ENCODE measurements at places on chromosomes 4 and X. TPM values are rescaled to one million over a fixed set of nuclear protein-coding genes. Genes with fewer than 3 reads are reported as not detected.

KLB gene
- 0.05 TPM for polyA plus RNA-seq

PRICKLE3 gene
- not detected for polyA plus RNA-seq

RAB39B gene
- 0.62 TPM for polyA plus RNA-seq

GAB1 gene
- polyA plus RNA-seq, result 65.0 TPM

TRIM75 gene
- polyA plus RNA-seq, result 0.09 TPM

GAGE12F gene
- polyA plus RNA-seq, result not detected

TEC gene
- polyA plus RNA-seq, result 0.97 TPM

RGN gene
- polyA plus RNA-seq, result 2.5 TPM

CCNA2 gene
- 19.8 TPM for polyA plus RNA-seq

SOX3 gene
- polyA plus RNA-seq, result not detected

MAB21L2 gene
- polyA plus RNA-seq, result 0.48 TPM

MFAP3L gene
- 2.0 TPM for polyA plus RNA-seq

RASSF6 gene
- polyA plus RNA-seq, result 0.37 TPM

IL2 gene
- not detected for polyA plus RNA-seq

C1QTNF7 gene
- 2.1 TPM for polyA plus RNA-seq

KCNE5 gene
- 74.3 TPM for polyA plus RNA-seq

CT55 gene
- polyA plus RNA-seq, result not detected

IL1RAPL2 gene
- 1.8 TPM for polyA plus RNA-seq

CD38 gene
- 1.4 TPM for polyA plus RNA-seq

ABRAXAS1 gene
- 31.0 TPM for polyA plus RNA-seq

YY2 gene
- 1.5 TPM for polyA plus RNA-seq

SSX3 gene
- polyA plus RNA-seq, result not detected

DCAF8L2 gene
- not detected for polyA plus RNA-seq

HSD17B13 gene
- polyA plus RNA-seq, result 0.36 TPM

CXCL6 gene
- polyA plus RNA-seq, result 0.15 TPM

MAGEA8 gene
- not detected for polyA plus RNA-seq

CNGA1 gene
- 1.3 TPM for polyA plus RNA-seq

CLDN34 gene
- polyA plus RNA-seq, result not detected

PPEF2 gene
- polyA plus RNA-seq, result 0.07 TPM

Data from muscle of arm (tissue), 14 donors.